Fibroblast of skin of scalp (primary cell): ENCODE measurements at places on chromosomes 6 and 20.

GRCh38 chr6:101351173-101351572 lies 42.3 kb upstream of the GRIK2 start:
- DNase-seq: no peak

DNA sequence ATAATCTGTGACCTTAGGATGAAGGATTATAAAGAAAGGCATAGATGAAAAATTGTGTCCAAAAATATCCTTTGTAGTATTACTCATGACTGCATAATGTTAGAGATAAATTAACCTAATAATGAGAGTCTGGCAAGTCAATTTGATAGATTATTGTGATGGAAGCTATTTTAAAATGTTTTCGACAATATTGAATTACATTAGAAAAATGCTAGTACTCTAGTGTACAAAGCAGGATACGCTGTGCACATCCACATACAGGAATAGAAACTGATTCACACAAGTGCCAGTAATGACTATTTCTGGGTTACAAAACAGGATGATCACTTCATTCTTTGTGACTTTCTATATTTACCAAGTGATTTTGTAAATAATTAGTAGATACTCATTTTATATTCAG lies 3.3 kb downstream of the SLC17A2 start:
- no peak for DNase-seq

- DNase-seq: no peak
Measured at GRCh38 chr20:25257130-25257529, 9.2 kb downstream of the PYGB start.

DNA sequence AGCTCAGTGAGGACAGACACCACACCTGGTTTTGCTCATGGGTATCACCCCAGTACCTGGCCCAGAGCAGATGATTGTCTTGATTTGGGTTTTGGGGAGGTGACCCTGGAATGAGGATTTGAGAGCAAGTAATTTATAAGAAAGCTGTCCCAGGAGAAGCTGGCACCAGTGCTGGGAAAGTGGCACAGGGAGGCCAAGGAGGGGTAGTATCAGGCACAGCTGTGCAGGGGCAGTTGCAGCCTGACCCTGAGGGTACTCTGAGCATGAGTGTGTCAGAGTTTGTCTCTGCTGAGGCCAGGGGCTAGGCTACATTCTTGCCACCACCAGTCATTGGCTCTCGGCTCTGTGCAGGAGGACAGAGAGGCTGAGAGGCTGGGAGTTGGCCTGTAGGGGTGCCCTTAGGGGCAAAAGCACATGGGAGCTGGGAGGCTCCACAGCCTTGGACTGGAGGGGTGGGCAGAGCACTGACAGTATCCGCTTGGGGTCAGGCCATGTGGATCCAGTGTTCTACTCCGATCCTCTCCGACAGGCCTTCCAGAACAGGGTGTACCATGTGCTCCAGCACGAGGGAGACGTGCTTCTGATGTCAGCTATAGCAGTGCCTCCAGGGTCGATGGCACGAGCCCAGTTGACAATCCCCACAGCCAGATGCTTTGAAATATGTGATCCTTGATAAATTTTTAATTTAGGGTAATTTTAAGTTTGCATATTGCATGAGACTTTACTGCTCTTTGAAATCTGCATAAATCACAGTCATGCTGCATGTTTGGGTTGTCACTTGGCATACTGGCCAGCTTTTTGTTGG lies 121.3 kb downstream of the PHACTR3 start:
- no peak for DNase-seq

- DNase-seq: no peak
Measured at GRCh38 chr20:43820731-43821330, 93.8 kb upstream of the TOX2 start.

GRCh38 chr6:81465859-81466258 lies 286.6 kb downstream of the TENT5A start:
- DNase-seq: peak; percentile 43
